ENCODE measurements at places on chromosomes 11 and 22.

DNA sequence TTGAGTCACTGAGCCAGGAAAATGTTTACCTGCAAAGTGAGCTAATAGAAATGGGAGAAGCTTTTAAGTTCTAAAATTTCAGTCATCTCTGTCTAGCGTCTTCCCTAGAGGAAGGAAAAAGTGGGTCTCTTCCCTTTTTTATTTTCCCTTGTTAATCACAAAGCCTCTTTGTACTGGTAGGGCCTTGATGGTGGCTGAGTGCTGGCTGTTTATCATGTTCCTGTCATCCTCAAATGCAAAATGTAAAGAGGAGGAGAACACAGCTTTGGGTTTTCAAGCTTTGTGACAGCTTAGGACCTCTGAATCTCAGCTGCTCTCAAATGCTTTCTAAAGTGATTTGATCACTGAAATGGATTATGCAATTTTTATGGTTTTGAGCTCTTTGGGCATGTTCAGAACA lies 222.0 kb downstream of the TMEM135 start:
- no peak for DNase-seq

DNA sequence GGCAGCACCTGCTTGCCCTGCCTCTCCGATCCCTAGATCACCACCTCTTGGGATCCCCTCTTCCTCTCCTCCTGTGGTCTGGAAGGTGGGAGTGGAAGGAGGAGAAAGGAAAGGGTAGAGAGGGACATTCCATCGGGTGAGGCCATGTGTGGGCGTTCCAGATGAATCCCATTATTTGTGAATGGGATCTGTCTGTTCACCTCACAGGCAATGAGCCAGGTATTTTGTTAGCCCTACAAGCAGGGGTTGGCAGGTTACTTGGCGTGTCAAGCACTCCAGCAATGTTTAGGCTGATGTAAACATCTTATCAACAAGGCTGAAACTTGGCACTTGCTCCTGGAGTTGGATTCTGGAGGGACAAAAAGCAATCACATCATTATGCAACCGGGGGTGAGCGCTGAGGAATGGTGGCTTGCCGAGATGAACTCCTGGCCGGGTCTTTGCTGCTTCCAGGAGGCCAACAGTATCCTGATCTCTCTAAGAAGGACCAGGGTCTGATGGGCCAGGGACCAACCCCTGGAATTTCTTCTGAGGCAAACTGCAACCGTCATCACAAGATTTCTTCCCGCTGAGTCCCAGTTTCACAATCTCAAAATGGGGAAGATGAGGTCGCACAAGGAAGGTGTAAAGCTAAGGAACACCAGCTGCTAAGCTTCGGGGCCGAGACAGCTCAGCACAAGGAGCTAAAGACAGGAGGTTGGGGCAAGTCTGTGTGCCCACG lies 7.8 kb downstream of the ADAMTS8 start:
- no peak for DNase-seq

GRCh38 chr11:110818032-110818687 lies 105.9 kb upstream of the ARHGAP20 start:
- DNase-seq, result peak; percentile 83

- peak; percentile 8 for DNase-seq
Observed at GRCh38 chr11:70595452-70595851, 197.1 kb downstream of the CTTN start.

- DNase-seq, result no peak
Observed at GRCh38 chr22:33330534-33330933, 272.4 kb upstream of the SYN3 start.

DNA sequence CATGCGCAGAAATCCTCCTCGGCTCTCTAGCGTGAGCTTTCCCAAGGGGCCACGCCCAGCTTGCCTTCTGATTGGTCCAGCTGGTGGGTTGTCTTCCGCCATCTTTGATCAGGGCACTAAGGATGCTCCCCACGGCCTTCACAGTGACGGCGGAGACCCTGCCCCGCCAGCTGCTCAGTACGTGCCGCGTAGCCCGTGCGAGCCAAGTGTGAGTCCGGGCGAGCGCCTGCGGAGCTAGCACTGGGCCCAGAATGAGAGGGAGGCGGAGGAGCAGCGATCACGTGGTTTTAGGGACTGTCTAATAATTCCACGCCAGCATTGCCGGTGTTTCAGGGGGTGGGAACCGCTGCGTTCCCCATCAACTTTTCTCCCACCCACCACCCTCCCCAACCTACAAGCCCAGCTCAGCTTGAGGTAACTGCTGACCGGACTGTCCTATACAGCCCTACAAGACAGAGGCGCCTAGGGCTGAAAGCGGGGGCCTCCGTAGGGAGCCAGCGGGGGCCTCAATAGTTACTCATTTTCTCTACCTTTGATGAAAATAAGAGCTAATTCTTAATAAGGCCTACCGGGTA lies 1.5 kb upstream of the MTFP1 start:
- peak; percentile 99 for DNase-seq

DNA sequence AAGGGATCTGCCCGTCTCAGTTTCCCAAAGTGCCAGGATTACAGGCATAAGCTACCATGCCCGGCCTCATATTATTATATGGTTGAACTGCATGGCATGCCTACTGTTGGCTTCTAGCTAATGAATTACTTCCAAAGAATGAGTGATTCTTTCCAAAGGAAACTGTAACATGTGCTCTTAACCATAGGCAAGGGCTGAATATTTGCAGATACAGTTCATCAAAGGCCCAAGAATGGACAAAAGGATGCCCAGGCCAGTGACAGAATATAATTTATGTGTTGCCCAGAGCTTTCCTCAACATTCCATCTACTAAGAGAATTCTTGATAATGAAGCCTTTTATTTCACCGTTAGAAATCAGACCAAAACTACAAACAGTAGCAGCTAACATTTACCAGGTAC lies 27.0 kb upstream of the CCDC89 start:
- DNase-seq, result no peak

DNA sequence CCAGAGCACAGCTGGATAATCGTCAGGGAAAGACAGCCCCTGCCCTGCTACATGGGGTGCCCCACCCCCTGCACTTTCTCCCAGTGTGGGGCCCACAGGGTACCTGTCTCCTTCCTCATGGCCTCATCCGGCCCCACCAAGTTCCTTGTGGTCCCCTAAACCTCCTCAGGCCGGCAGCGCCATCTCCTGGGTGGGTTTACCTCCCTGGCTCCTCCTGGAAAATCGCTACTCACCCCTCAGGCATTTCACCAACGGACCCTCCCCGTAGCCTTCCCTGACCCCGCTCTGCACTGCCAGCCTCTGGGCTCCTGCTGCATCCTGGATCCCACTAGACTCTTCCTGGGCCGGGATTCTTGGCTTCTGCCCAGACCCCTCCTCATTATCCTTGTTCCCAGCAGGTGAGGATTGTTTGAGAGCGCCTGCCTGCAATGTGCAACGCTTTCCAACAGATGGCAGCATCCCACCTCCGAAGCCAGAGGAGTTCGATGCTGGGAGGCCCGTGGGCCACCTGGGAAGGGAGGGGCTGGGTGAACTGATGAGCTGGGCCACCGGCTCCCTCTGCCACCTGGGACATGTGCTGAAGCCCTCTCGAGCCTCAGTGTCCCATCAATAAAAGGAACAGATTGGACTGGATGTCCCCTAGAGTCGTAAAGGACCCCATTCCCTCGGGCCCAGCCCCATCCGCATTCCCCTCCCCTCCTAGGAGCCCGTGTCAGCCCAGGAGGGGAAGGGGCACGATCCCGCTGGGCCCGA lies 44.2 kb upstream of the TTLL12 start:
- peak; percentile 47 for DNase-seq

- DNase-seq, result peak; percentile 70
Observed at GRCh38 chr11:122138744-122139594, 23.0 kb upstream of the BLID start.

GRCh38 chr11:19967787-19968186 lies 192.5 kb downstream of the DBX1 start:
- no peak for DNase-seq

GRCh38 chr11:117180020-117180419 lies 1.5 kb downstream of the SIDT2 start:
- DNase-seq, result no peak

DNA sequence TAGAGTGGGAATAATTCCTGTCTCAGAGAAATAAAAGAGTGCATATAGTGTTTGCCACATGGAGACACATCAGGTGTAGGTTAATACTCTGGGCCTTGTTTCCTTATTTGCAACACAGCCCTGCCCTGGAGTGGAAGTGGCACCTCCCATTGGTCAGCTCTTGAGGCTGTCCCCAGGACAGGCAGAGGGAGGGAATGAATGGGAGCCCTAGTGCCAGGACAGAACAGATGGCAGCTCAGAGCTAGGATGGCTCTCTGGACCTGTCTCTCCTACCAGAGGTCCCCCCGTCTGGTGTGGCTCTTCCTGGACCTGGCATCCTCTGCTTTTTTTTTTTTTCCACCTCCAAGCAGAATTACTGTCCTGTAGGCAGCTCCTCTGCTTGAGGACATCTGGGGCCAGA lies 35.6 kb downstream of the LIMK2 start:
- DNase-seq, result no peak

DNA sequence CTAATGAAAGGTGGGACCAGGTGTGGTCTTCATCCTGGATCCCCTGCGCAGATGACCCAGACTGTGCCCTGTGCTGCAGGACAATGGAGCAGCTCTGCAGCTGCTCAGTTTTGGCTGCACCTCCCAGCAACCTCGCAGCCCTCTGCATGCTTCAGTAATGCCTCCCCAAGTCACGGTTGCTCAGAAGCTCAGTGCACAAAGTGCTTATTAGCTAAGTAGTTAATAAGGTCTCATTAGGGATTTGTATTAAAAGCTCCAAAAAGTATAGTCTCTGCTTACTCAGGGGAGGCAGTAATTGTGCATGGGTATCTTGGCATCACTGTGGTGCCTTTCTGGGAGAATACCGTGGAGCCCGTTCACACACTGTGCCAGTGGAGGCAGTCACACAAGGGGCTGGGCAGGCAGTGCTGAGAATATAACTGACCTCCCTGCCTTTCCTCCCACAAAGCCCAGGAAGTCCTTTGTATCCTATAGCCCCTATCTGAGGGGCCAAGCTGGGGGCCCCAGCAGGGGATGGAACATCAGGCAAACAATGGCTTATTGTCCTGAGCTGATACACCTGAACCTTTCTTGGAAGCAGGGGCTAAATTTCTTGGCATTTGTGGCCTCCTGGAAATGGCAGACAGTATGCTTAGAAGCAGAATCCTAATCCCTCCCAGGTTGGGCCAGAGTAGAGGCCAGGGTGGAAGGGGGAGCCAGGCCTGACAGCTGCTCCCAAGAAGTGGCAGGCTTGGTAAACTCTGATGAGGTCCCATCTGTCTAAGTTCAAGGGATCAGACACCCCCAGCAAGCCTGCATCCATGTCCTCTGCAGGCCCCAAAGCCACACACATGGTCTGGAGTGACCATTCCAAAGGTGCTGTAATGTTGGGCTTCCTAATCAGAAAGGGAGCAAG lies 125.5 kb upstream of the PARVA start:
- DNase-seq, result no peak

- no peak for DNase-seq
Observed at GRCh38 chr11:57935402-57936049, 88.2 kb upstream of the OR9Q1 start.

DNA sequence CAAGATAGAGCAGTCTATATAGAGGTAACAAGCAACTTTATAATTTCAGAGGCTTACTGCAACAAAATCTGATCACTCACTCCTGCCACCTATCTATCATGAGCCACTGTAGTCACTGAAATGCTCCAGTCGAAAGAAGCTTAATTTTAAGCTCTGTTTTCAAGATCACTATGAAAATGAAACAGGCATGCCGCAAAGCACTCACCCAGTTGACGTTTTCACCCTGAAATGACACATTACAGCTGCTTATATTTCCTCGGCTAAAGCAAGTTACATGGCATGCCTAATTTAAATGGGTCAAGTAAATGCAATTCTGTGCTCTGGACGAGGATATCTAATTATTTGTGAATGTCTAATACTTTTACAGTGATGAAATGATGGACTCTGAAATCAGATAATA lies 616.3 kb downstream of the FAM181B start:
- no peak for DNase-seq

- no peak for DNase-seq
Observed at GRCh38 chr22:22059291-22060002, 76.9 kb upstream of the TOP3B start.

GRCh38 chr11:10631761-10632160 lies 61.8 kb downstream of the IRAG1 start:
- DNase-seq, result no peak

GRCh38 chr22:23177197-23177596 lies 3.1 kb upstream of the BCR start:
- DNase-seq, result no peak

GRCh38 chr11:74102321-74102720 lies 68.5 kb downstream of the C2CD3 start:
- DNase-seq, result no peak

GRCh38 chr11:8832571-8833260 lies 78.3 kb upstream of the AKIP1 start:
- DNase-seq, result peak; percentile 77

DNA sequence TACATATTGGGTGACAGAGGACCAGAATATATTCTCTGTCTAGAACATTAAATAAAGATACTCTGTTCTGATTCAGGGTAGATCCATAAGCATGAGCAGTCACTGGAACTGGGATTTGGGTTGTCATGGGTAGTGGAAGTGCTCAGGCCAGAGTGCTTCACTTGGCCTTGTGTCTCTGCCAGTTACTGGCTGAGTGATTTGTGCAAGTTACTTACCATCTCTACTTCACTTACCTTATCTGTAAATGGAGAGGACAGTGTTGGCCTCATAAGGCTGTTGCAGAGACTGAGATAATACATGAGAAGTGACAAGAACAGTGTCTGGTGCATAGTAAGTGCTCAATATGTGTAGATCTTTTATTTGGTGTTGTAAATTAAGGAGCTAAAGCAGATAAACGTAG lies 17.6 kb downstream of the ATXN10 start:
- DNase-seq, result no peak

GRCh38 chr11:85827748-85828639 lies 17.1 kb upstream of the SYTL2 start:
- DNase-seq, result peak; percentile 82

DNA sequence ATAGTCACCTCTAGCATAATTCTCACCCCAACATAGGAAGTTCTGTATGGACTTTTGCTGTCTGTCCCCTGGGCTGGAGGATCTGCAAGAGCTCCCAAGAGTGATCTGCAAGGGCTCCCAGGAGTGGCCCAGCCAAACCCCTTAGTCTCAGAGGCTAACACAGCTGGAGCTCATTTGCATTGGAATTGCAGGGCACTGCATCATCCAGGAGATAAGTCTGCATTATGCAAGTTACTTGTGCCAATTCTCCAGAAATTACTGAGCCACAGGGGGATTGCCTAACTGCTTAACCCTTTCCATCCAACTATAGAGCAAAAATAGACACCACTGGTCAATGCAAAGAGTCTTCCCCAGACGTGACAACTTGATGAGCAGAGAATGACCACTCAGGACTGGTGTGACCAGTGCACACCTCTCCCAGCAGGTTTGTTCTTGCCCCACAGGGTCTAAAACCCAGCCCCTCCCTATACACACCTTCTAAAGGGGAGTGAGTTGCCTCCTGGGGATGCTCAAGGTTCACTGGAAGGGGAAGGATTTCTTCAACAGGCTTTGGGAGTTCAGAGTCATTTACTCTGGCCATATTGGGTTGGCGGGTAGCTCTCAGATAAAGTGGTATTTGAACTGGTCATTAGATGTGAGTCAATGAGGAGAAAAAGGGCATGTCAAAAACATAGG lies 38.4 kb downstream of the POU2AF3 start:
- DNase-seq, result no peak

- DNase-seq, result no peak
Observed at GRCh38 chr22:17095538-17095937, 10.7 kb downstream of the IL17RA start.

All from HT1080 (cell line).